Common myeloid progenitor, CD34-positive (primary cell): ENCODE measurements at places on chromosomes 16 and 17.

DNA sequence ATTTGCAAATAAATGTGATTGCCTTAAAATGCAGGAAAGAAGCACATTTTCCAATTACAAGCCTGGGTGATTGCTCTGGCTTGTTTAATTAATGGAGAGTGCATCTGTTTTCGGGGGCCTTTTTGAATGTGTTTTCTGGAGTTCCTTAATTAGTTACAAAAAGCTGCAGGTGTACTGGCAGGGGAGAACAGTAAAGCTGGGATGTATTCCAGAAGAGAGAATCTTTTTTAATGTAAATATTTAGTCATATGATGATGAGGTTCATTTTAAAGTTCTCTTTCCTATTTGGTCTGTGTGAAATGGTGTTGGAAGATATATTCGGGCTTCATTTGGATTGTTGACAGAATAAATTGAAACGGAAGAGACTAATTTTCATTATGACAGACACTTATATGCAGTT is 70.9 kb upstream of the N4BP1 start:
- DNase-seq, result no peak

DNA sequence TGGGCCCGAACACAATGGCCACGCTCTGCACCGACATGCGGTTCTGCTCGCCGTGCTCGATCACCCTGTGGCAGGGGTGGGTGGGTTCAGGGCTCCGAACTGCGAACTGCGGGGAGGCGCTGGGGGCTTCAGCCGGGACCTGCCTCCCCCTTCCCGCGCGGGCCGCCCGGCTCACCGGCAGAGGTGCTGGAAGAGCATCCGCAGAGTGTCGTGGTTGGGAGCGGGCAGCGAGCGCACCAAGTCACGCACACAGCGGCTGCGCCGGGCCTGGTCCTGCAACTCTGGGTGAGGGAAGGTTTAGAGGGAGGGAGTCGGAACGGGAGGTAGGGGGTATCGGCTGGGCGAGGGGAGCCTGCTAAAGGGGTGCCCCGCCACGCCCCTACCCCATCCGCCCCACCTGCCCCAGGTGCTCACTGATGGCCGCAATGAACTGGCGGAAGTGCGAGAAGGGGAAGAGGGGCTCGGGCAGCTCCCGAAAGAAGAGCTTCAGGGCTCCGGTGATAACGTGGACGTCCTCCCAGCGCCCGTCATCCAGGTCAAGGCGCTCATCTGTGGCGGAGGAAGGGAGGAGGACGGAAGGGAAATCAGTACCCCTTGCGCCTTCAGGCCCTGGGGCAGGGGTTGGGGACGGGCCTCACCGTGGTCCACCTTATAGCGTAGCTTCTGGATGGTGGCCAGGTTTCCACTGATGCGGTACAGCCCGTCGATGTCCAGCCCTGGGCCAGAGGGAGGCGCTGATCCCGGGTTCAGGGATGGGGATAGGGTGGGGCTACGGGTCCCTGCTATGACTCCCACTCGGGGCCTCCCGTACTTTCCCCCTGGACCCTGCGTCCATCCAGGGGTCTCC is 36.9 kb downstream of the ARHGAP27 start:
- no peak for DNase-seq

DNA sequence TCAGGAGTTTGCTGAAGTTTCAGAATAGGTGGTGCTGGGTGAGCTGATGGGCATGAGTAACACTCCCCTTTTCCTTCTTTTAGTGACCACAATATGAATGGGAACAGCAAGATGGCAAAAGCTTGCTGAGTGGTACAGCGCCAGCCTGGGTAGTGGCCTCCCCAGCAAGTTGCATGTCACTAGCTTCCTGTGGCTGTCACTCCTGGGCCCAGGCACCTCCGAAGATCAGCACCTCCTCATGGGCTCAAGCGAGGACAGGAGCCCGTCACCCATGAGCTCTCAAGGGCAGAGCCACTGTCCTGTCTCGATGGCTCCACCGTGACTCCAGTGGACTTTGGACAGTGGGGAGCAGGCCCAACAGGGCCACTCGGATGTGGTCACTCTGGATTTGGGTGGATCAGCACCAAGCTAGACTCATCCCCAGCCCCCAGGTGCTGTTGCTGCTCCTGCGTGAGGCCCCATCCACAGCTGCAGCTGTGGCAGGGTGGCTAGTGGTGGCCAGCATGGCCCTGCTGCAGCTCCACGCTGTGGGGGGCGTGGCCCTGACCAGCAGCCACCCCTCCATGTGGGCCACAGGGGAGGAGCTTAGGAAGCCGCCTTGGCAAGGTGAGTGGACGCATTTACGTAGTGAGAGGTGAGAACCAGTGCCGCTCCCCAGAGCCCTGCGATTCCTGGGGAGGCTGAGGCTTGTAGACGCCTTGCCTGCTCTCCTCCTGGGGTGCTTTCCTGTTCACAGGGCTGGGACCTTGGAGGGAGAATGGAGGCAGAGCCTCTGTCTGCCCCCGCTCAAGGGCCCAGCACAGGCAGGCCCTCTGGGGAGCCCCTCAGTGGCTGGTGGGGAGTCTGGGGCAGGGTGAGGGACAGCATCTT is 13.6 kb upstream of the DNASE1 start:
- no peak for DNase-seq

DNA sequence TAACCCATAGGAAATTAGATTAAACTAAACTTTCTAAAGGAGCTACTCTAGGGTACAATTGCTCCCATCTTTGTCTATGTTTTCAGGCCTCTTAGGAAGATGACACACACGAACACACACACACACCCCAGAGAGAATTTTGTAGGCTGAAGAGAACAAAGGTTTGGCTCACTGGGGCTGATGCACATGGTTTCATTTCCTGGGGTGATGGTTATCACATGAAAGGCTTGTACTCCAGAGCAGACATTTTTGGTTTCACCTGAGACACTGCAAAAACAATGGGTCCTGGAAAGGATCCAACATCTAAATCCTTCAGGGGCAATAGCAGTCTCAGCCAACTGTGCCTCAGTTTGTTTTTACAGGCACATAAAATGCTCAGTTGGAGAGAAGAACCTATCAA is 62.8 kb downstream of the GRB7 start:
- no peak for DNase-seq

- DNase-seq, result no peak
Observed at GRCh38 chr17:77470800-77471733, 330.3 kb downstream of the SEC14L1 start.

DNA sequence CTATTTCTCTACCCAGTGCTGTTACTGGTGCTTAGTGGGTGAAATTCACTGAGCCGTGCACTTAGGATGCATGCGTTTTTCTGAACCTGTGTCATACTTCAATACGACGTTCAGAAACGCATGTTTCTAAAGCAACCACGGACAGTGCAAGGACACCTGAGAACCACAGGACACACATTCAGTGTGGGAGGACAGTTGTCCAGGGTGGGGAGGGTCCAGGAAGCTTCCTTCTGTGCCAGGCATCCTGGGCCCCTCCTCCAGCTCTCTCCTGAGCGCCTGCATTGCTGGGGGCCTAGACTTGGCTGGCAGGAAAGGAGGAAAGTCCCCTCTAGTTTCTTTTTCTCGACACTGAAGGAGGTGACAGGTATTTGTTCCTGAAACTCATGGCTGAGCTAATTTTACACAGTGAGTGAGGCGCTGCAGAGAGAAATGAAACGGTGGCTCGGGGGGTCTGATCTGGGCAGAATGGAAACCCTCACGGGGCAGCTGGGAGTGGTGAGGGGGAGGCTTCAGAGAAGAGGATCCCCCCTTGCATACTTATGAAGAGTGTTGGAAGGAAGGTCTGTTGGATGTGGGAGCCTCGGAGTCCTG is 89.9 kb downstream of the IRF8 start:
- no peak for DNase-seq

GRCh38 chr16:84610376-84610775 is 7.5 kb downstream of the COTL1 start:
- DNase-seq, result no peak

DNA sequence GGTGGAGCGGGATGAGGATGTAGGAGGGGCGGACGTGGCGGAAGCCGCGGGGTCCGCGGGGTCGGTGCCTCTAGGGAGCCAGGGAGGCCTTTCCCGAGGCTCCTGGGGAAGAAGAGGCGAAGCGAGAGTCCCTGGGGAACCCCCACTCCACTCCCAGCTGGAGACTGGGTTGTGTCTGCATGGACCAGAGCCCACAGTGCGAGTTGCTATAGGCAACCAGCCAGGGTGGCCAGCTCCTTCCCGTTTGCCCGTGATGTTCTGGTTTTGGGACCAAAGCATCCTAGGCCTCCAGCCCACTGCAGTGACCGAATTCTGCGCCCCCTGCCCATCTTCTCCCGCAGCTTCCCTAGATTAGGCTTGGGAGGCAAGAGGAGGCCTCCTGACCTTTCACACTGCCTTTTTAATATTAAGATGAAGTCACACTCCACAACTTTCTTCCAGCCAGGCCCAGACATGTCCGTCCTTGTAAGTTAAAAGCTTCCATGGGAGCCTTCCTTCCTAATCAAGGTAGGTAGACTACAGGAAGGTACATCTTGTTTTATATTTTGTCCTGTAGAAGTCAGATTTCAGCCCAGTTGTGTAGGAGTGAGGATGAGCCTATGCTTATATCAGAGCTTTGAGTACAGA is 469 bp downstream of the AMZ2 start:
- DNase-seq, result peak; percentile 60

DNA sequence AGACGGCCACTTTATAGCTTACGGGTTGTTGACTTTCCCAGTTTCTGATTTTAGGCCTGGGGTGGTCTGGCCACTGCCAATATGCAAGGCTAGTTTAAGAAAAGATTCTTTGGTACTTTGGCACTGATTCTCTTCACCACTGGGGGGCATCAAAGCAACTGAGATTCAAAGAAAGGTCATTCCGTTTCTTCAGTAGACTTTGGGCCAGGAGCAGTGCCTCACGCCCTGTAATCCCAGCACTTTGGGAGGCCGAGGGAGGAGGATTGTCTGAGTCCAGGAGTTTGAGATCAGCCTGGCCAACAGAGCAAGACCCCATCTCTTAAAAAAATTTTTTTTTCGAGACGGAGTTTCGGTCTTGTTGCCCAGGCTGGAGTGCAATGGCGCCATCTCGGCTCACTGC is 53.0 kb downstream of the RPA1 start:
- DNase-seq, result peak; percentile 48

DNA sequence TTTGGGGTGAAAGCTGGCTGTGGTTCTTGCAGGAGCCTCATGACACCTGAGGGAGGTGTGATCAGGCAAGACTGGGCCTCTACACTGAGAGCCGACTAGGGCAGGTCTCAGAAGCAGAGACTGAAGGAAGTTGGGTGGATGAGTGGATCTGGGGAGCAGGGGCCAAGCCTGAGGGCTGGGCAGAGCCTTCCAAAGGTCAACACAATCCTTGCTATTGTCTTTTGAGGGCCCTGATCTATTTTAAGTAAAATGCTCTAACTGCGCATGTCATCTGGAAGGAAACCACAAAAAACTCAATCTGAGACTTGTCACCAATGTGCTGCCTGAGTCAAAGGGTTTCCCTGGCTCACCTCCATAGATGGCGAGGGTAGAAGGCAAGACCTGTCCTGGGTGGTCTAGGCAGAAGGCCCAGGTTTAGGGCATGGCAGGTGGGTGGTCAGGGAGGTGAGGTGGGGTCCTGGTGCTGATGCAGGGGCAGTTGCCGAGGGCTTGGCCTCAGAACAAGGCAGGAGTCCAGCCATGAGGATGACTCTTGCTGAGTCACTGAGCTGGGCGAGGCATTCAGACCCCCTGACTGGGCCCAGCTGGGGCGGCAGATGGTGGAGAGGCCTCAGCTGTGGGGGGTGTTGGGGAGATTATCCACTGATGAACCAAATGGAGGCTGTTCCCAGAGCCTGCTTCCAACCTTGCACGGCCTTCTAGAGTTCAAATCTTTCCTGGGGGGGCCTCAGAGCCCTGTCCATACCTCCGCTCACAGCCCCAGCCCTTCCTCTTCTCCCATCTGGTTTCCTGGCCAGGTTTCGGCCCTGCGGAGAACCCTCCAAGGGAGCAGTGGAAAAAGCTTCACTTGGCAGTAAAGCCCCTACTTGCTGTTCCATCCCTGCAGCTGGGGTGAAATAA is 5.1 kb downstream of the MVP start:
- peak; percentile 42 for DNase-seq

DNA sequence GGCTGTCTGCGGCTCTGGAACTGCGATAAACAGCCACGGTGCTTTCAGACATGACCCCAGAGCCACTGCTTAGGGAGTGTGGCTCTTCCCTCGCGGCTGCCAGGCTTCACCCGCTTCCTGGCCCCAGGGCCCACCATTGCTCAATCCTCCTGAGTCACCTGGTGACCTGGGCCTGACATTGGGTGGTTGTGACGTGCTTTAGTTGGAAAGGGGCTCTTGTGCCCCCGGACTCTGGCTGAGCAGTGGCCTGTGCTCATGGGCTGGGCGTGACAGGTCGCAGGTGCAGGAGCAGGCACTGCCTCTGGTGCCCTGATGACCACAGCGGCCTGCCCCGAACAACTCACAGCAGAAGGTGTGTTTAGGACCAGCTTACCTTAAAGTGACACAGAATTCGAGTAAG is 8.6 kb upstream of the NUDT16L1 start:
- no peak for DNase-seq

GRCh38 chr17:73787076-73788059 is 143.1 kb upstream of the SDK2 start:
- DNase-seq, result no peak

- DNase-seq, result no peak
Observed at GRCh38 chr16:1610899-1611632, 806 bp downstream of the IFT140 start.

DNA sequence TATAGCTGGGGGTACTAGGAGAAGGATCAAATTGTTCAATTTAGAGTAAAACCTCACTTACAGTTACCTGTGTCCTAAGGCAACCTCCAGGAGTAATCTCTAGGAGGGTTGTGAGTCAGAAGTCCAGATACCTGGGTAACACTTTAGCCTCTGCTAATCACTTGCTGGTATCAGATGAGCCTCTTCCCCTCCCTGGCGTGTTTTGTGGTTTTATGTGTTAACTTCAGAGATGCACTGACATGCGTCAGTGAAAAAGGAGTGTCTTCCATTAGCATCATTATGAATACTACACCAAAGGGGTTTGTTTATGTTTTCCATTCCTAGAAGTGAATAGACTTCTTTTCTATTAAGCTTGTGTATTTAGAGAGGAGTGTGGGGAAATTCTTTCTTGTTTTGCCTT is 208.2 kb downstream of the FTO start:
- DNase-seq, result no peak

GRCh38 chr16:68452176-68452575 is 3.9 kb upstream of the SMPD3 start:
- DNase-seq, result no peak

DNA sequence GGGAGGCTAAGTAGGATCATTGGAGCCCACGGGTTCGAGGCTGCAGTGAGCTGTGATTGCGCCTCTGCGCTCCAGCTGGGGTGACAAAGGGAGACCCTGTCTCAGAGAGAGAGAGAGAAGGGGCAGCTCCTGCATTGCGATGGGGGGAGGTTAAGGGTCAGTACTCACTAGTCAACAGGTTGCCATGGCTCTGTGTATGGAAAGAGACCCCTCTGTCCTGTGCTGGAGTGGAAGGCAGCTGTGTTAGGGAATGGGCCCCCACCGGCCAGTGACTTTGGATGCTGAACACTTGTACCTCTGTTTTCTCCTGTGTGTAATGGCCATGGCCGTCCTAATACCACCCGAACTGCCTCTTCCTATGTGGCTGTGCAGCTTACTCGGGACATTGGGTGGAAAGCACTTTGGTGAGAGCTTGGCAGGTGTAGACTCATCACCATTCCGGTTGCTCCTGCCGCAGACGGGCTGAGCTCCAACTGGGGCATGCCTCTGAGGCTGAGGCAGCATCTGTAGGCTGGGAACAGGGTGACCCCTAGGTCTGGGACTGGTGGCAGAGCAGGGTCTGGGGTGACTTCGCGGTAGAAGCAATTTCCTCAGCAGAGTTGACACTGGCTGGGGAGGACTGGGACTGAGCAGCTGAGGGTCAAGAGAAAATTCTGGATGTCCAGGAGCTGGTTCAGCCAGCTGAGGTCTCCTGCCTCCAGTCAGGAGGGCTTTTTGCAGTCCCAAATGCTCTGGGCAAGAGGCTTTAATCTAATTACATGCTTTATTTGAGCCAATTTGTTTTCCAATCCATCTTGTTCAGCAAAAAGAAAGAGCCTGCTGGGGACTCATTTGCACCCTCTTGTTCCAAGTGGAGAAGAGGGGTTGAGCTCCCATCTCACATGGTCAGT is 184.5 kb downstream of the NTN1 start:
- DNase-seq, result no peak
